Effector memory CD4-positive, alpha-beta T cell (primary cell): ENCODE measurements at places on chromosomes 13 and 19.

GRCh38 chr19:11373885-11374432 is 507 bp upstream of the SWSAP1 start:
- no peaks in the 10 kb centered on the region for H3K27me3 ChIP-seq
- H3K36me3 ChIP-seq, result peaks cover 6% of the 10 kb centered on the region
- peak overlapping the region; percentile 61 for H3K4me3 ChIP-seq
- DNase-seq, result no peak
- H3K4me1 ChIP-seq, result peaks cover 20% of the 10 kb centered on the region

GRCh38 chr13:66992183-66992582 is 238.0 kb downstream of the PCDH9 start:
- H3K36me3 ChIP-seq, result no peaks in the 10 kb centered on the region
- DNase-seq, result no peak
- H3K27ac ChIP-seq, result no peak overlapping the region

GRCh38 chr19:39145180-39145953 is 19.8 kb downstream of the PAK4 start:
- peaks cover 5% of the 10 kb centered on the region for H3K36me3 ChIP-seq
- H3K27ac ChIP-seq, result no peak overlapping the region
- H3K4me1 ChIP-seq, result no peaks in the 10 kb centered on the region
- no peak for DNase-seq
- no peaks in the 10 kb centered on the region for H3K27me3 ChIP-seq
- no peak overlapping the region for H3K4me3 ChIP-seq

- H3K27ac ChIP-seq, result no peak overlapping the region
- no peak for DNase-seq
- H3K4me3 ChIP-seq, result no peak overlapping the region
- H3K27me3 ChIP-seq, result no peaks in the 10 kb centered on the region
- no peaks in the 10 kb centered on the region for H3K4me1 ChIP-seq
- peaks cover 5% of the 10 kb centered on the region for H3K36me3 ChIP-seq
These were observed 67.9 kb upstream of the KLF5 start for GRCh38 chr13:72990953-72991352.

DNA sequence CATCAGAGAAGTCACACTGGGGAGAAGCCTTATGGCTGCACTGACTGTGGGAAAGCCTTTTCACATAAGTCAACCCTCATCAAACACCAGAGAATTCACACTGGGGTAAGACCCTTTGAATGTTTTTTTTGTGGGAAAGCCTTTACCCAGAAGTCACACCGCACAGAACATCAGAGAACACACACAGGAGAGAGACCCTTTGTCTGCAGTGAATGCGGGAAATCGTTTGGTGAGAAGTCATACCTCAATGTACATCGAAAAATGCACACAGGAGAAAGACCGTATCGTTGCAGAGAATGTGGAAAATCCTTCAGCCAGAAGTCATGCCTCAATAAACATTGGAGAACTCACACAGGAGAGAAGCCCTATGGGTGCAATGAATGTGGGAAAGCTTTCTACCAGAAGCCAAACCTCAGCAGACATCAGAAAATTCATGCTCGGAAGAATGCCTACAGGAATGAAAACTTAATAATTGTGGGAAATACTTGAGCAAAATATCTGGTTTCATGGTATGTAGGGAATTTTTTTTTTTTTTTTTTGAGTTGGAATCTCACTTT is 30.7 kb downstream of the ZNF793 start:
- H3K36me3 ChIP-seq, result peaks cover 42% of the 10 kb centered on the region
- H3K4me3 ChIP-seq, result no peak overlapping the region
- H3K4me1 ChIP-seq, result no peaks in the 10 kb centered on the region
- no peak overlapping the region for H3K27ac ChIP-seq
- no peaks in the 10 kb centered on the region for H3K27me3 ChIP-seq

DNA sequence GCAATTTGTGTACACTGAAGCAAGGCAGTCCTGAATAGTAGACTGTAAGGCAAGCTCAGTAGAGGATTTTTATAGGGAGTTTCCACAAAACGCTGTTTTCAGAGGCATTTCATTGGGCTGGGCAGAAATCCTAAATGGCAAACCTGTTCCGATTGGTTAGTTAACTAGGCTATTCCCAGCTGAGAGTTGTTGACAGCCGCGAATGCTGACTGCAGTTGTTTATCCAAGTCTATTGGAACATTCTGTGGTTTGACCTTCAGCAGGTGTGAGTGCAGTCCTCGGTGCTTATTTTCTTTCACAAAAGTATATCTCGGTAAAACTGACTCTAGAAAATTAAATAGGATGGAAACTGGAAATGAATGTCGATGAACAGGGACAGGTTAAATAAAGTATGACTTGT is 45.4 kb downstream of the TPT1 start:
- peaks cover 24% of the 10 kb centered on the region for H3K4me1 ChIP-seq
- no peaks in the 10 kb centered on the region for H3K36me3 ChIP-seq
- DNase-seq, result no peak
- H3K27ac ChIP-seq, result no peak overlapping the region
- H3K4me3 ChIP-seq, result no peak overlapping the region
- H3K27me3 ChIP-seq, result no peaks in the 10 kb centered on the region

- no peaks in the 10 kb centered on the region for H3K4me1 ChIP-seq
- H3K27ac ChIP-seq, result no peak overlapping the region
- H3K4me3 ChIP-seq, result no peak overlapping the region
These were observed 121.1 kb downstream of the IRS2 start for GRCh38 chr13:109665240-109665639.

DNA sequence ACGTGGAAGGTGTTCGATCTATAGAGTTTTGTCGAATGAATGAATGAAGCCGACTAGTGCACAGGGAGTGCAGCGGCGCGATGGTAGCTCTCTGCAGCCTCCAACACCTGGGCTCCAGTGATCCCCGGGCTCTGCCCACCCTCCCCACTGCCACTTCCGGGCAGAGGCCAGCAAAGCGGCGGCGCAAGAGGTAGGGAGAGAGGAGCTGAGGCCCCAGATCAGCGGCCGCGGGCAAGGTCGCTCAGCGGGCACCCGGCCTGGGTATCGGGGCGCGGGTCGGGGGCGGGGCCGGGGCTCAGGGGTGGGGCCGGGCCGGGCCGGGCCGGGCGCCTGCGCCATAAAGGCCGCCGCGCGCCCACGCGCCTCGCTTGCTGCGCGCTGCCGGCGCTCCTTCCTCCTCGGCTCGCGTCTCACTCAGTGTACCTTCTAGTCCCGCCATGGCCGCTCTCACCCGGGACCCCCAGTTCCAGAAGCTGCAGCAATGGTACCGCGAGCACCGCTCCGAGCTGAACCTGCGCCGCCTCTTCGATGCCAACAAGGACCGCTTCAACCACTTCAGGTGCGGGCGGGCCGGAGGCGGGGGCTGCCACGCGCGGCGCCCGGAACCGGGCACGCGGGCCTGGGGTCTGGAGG is at the start of gene GPI:
Gene GPI, plus strand, starts transcription at position 367 of the 633 bp plus-strand sequence. Its CDS starts 71 bp downstream, at position 438.
- DNase-seq, result peak; percentile 38
- peaks cover 19% of the 10 kb centered on the region for H3K4me1 ChIP-seq
- H3K36me3 ChIP-seq, result peaks cover 28% of the 10 kb centered on the region

- H3K4me1 ChIP-seq, result peaks cover 13% of the 10 kb centered on the region
- H3K4me3 ChIP-seq, result no peak overlapping the region
- H3K27me3 ChIP-seq, result no peaks in the 10 kb centered on the region
These were observed 4.9 kb downstream of the LYPD3 start for GRCh38 chr19:43460362-43461016.

DNA sequence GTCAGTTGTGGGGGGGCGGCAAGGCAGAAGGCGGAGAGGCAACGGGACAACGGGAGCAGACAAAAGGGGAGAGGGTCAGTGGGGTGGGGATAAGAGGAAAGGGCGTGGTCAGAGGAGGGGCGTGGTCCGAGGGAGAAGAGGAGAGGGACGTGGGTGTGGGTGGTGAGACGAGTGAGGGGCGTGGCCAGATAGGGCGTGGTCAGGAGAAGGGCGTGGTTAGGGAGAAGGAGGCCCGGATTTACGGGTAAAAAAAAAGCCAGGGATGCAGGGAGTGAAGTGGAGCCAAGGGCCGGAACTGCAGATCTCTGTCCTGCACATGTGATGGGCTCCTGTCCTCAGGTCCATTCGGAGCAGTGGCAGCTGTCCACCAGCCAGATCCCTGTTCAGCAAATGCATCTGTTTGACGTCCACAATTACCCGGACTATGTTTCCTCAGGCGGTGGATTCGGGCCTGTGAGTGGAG is 21.5 kb downstream of the CPT1C start:
- H3K36me3 ChIP-seq, result no peaks in the 10 kb centered on the region
- no peak overlapping the region for H3K4me3 ChIP-seq
- DNase-seq, result no peak

DNA sequence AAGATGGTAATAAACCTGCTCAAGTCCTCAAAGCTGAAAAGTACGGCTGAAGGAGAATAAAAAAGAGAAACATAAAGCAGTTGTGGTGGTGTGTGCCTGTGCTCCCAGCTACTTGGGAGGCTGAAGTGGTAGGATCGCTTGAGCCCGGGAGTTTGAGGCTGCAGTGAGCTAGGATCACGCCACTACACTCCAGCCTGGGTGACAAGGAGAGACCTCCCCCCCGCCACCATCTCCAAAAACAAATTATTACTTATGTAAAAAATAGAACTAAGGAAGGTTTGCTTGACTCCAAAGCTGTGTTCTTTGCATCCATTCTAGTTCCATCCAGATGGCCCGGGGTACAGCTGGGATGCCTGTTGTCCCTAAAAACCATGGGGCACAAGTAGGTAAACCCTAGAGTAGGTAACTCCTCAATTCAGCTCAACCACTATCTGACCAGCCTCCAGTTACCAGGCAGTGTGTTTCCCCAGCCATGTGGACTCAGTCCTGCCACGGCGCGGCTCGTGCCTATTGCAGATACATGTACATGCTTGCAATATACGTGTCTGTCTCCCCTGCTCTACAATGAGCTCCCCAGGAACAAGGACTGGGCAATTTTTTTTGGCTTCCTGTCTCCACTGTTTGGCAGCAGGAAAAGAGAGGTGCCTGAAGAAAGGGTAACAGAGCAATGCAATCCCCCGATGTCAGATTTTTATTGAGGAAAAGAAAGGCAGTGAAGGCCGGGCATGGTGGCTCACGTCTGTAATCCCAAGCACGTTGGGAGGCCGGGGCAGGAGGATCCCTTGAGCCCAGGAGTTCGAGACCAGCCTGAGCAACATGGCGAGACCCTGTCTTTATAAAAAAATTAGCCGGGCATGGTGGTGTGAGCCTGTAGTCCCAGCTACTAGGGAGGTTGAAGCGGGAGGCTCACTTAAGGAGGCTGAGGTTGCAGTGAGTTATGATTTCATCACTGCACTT is 101.3 kb downstream of the GNG7 start:
- H3K36me3 ChIP-seq, result no peaks in the 10 kb centered on the region
- H3K4me1 ChIP-seq, result peaks cover 8% of the 10 kb centered on the region
- H3K27ac ChIP-seq, result no peak overlapping the region
- no peak overlapping the region for H3K4me3 ChIP-seq

DNA sequence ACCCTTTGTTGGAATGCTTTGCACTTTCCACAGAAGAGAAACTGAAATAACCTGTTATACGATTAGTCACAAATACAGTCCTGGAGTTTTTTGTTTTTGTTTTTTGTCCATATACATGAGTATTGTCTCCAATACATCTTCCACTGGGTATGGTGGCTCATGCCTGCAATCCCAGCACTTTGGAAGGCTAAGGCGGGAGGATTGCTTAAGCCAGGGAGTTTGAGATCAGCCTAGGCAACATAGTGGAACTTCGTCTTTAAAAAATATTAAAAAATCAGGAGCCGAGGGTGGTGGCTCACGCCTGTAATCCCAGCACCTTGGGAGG is 25.0 kb downstream of the AP2S1 start:
- no peak overlapping the region for H3K27ac ChIP-seq
- no peaks in the 10 kb centered on the region for H3K27me3 ChIP-seq
- H3K4me1 ChIP-seq, result peaks cover 16% of the 10 kb centered on the region
- H3K4me3 ChIP-seq, result no peak overlapping the region
- H3K36me3 ChIP-seq, result no peaks in the 10 kb centered on the region

- no peak for DNase-seq
- no peaks in the 10 kb centered on the region for H3K36me3 ChIP-seq
- no peaks in the 10 kb centered on the region for H3K27me3 ChIP-seq
- peaks cover 47% of the 10 kb centered on the region for H3K4me1 ChIP-seq
- H3K27ac ChIP-seq, result no peak overlapping the region
- H3K4me3 ChIP-seq, result no peak overlapping the region
These were observed 2.2 kb upstream of the FCGBP start for GRCh38 chr19:39936622-39937021.

DNA sequence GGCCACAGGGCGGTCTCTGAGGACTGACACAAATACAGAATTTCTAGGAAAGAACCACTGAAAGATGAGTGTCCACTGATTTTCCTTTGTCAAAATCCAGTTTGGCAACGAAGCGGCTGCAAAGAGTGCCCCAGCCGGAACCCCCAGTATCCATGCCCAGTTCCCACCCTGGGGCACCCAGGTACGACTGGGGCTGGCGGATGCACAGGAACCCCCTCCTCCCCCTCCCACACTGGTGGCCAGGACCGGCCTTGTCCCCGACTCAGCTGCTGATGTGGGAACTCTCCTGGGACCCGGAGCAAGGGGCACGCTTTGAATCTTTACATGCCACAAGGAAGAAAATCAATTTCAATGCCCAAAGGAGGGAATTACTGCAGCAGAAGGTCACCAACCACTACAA is 220.8 kb upstream of the ZNF507 start:
- DNase-seq, result no peak
- H3K27ac ChIP-seq, result no peak overlapping the region
- no peaks in the 10 kb centered on the region for H3K36me3 ChIP-seq
- H3K27me3 ChIP-seq, result no peaks in the 10 kb centered on the region
- H3K4me1 ChIP-seq, result no peaks in the 10 kb centered on the region

DNA sequence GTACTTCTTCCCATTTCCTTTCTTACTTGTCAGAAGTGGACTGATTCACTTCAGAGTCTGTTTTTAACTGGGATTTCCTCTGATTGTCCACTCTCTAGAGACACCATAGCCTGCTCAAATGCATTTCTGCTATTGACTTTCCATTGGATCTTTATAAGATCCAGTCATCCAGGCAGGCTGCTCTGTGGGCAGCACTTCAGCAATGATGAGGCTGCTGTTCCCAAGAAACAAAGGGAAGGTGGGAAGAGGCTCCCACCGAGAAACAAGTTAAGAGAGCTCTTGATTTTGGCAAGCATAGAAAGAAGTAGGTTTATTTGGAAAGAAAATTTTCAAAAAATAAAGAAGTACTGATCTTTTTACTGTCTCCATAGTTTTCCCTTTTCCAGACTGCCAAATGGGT is 125.8 kb upstream of the STARD13 start:
- H3K27ac ChIP-seq, result no peak overlapping the region
- DNase-seq, result no peak
- H3K27me3 ChIP-seq, result no peaks in the 10 kb centered on the region
- no peak overlapping the region for H3K4me3 ChIP-seq

DNA sequence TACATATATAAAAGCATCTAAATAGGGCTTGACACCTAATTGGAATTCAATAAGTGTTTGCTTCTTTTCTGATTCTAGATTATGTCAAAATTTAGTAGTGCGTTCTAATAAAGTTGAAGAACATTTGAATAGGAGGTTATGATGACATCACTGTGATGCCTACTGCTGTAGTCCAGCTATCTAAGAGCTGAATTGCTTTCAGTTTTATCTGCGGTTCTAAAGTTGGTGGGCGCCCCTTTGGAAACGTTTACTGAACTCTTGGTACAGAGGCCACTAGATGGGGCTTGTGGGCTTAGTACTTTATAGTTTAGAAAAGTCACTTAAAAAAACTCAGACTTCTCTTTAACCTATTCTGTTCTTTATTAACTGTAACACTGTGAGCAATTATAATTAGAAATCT is 776.9 kb downstream of the GPC5 start:
- no peak overlapping the region for H3K4me3 ChIP-seq
- no peaks in the 10 kb centered on the region for H3K36me3 ChIP-seq
- no peaks in the 10 kb centered on the region for H3K4me1 ChIP-seq
- H3K27ac ChIP-seq, result no peak overlapping the region
- H3K27me3 ChIP-seq, result no peaks in the 10 kb centered on the region
